ENCODE measurements at places on chromosomes 4 and X.

- no peak for DNase-seq
Measured at GRCh38 chrX:16240231-16240905, 73.1 kb downstream of the MAGEB17 start.

DNA sequence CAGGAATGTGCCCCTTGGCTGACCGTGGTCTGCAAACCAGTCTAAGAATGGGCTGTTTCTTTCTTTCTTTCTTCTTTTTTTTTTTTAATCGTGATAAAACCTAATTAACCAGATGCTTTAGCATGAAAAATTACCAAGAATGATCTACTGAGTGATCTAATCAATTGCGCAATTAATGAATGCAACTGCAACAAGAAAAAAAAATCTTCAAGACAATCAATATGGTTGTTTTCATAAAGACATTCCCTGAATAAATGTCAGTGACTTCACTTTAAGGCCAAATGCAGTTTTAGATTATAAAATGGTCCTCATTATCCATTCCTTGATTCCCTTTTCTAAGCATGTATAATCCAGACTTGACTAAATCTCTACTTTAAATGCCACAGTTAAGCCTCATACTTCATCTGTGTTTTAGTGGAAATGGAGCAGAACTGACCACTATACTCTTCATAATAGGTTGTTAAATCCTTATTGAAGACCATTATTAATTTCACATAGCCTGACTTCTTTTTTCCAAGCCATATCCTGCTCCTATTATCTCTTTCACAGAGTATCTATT lies 51.6 kb upstream of the SETD7 start:
- no peak for DNase-seq

GRCh38 chr4:129278868-129279267 lies 182.9 kb downstream of the C4orf33 start:
- no peak for DNase-seq

- no peak for DNase-seq
Measured at GRCh38 chr4:8840006-8840793, 31.4 kb downstream of the HMX1 start.

GRCh38 chrX:126170720-126171119 lies 4.6 kb upstream of the DCAF12L2 start:
- no peak for DNase-seq

DNA sequence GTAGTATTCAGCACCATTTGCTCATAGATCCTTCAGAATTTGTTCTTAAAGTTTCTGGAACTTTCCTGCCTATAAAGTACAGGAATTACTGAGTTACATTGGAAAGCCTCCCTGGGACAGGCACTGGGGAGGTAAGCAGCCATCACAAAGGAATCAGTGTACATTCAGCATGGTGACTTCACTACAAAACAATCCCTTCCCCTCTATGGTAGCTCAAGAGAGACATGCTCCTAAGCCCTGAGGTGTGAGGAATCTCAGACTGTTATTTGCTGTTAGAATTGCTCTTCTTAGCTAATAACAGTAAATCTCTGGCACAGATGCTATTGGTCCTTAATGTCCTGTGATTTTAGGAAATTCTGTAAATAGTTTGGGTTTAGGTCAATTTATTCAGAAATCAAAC lies 1898.0 kb upstream of the PCDH7 start:
- no peak for DNase-seq

DNA sequence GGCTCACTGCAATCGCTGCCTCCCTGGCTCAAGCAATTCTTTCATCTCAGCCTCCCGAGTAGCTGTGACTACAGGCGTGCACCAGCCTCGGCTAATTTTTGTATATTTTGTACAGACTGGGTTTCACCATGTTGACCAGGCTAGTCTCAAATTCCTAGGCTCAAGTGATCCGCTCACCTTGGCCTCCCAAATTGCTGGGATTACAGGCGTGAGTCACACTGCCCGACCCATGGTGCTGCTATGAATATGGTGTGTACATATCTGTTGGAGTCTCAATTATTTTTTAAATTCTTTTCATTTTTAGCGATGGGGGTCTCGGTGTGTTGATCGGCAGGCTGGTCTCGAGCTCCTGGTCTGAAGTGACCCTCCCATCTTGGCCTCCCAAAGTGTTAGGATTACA lies 78.0 kb upstream of the PRKX start:
- DNase-seq: no peak

DNA sequence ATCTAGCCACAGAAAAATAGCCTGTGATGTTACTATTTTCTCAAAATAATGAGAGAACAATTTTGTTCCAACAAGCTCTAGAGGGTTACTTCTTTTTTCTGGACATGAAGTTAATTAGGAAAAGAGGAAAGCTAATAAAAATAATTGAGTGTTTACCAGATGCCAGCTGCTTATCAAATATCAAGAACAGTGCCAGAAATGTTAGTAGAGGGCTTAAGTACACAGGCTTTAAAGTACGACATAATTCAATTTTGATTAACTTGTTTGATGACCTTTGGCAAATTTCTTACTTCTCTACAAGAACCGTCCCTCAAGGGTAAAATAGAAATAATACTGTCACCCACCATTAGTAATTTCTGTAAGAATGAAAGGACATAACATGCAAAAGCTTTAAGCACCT lies 977.0 kb downstream of the FSTL5 start:
- no peak for DNase-seq

GRCh38 chrX:119871245-119871598 lies 311 bp downstream of the RNF113A start:
- DNase-seq: no peak

GRCh38 chr4:48065587-48066052 lies 49.0 kb downstream of the NIPAL1 start:
- DNase-seq: no peak

DNA sequence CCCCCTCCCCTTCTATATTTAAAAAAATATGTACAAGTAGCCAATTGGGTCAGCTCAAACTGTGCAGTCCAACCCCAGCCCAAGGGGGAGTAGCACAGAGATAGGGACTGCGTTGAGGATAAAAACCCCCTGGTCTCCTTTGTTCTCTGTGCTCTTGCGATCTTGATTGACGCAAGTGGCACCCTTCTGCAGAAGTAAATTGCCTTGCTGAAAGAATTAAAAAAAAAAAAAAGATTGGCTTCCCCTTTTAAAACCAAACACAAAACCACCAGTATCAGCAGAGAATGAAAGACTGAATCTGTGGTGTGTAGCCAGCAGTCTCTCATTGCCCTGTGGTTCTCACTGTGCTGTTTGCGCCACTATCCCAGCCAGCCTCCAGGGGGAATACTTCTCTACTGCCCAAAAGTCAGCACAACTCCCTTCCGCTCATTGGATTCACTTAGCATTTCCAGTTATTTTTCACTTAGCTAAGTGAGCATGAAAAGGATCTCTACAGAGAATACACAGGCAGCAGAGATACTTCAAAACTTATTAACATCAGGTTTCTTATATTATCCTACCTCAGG lies 29.7 kb downstream of the MANBA start:
- no peak for DNase-seq

GRCh38 chrX:150759568-150760416 lies 66.6 kb downstream of the MTMR1 start:
- no peak for DNase-seq

DNA sequence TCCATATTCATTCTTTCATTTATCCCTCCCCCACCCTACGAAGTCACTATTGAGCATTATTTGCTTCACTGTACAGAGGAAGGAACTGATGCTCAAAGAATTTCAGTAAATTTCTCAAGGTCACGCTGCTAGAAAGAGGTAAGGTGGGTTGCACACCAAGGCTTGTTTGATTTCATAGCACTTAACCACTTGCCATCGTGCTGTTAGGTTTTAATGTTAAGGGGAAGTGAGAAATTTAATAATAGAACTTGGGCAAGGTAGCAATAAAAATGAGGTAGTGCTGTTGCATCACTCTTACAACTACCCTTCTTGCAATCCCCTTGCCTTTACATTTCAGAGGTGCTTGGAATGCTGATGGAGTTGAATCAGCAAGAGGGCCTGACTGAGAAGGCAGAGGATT lies 343.1 kb downstream of the MID1IP1 start:
- no peak for DNase-seq

DNA sequence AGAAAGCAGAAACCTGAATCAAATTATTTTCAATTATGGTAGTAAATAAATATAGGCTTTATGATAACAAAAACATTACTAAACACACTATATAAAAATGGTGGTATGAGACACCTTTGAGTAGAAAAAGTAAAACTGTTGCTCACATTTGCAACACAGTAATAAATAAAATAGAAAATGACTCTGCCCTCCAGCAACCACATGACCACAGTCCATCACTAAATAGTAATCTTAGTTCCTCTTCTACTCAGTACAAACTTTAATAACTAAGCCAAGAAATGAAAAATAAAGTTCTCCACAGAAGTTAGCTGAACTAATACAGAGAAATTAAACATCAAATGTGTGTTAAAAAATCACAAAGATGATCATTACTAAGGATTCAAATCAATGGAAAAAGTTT lies 108.5 kb downstream of the ADGRA3 start:
- no peak for DNase-seq

DNA sequence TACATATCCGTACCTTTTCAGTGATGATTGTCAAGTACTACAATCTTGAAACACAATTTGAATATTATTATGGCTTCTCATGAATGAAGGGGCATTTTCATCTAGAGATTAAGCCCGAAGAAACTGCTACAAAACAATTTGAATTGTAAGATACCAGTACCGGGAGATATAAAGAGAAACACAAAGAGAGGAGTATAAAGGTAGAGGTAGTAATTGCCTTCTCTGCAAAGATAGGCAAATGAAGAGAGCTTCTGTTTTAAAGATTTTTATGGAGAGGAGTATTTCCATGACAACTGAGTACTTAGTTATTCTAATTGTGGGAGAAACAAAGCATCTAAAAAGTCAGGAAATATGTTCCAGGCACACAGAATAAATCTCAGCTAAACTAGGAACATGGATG lies 25.3 kb upstream of the KCNIP4 start:
- no peak for DNase-seq

DNA sequence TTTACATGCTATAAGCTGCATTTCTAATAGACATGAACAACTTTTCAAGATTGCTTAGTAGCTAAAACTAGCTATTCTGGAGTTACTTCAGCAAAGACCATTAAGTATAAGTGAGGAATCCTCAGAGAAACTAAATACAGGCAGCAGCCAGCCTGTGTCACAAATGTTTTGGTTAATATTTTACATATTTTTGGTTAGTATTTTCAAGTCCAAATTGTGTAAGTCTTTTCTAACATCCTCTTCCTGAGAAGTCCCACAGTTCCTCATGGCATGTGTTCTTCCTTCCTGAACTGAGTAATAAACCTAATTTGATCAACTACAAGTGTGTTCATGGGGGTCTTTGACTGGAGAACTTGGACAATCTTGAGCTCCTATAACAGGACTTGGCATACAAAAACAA lies 42.4 kb upstream of the MCF2 start:
- DNase-seq: no peak

DNA sequence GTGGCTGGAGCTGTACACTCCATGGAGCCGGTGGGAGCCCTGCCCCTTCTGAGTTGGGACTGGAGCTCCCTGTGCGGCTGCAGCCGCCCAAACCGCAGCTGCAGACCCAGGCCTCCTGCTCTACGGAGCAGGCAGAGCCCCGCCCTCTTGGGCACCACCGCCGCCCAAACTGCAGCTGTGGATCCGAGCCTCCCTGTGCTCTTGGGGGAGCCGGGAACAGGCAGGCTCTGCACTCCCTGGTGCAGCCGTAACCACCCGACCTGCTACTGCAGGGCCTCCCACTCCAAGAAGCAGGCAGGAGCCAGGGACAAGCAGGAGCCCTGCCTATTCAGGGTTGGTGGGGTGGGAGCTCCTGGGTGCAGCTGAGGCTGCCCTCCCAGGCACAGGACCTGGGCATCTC lies 237.5 kb upstream of the ATP6AP2 start:
- no peak for DNase-seq

GRCh38 chr4:158613046-158613445 lies 58.6 kb downstream of the C4orf46 start:
- no peak for DNase-seq

DNA sequence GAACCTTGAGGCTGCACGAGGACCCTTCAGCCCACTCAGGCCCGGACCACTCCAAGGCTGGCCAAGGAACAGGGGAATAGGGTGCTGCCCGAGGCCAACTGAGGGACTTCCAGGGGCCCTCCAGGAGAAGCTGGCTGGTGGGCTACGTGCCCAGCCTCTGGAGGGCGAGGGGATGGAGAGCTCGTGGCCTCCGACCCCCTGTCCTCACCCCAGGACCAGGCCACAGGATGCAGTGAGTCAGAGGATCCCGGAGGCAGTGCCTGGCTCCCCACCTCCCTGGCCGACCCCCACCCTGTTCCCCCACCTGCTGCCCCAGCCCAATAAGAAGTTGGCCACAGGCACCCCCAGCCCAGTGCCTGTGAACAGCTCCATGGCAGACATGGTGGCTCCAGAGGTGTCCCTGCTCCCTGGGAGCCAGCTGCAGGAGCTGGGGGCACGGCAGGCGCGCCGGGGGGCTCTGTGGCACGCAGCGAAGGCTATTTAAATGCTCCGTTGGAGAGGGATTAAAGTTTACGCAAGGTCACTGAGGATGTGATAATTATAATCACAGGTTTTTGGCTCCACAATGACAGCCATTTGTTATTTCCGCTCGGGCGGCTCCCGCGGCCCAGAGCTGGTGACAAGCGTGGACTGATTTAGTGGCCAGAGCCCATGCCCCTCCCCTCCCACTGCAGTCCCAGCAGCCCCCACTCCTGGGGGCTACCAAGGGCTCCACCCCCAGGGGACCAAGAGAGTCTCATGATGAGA lies 95.7 kb upstream of the NKX1-1 start:
- no peak for DNase-seq

- DNase-seq: peak; percentile 39
Measured at GRCh38 chr4:74932832-74933561, at the start of gene PARM1. TSS of gene PARM1 (plus strand) at chr4:74933116. CDS start at chr4:74933328, 212 bp downstream.

GRCh38 chr4:71545168-71545567 lies 206.3 kb downstream of the SLC4A4 start:
- no peak for DNase-seq

GRCh38 chrX:138709886-138710791 lies 1.4 kb downstream of the FGF13 start:
- no peak for DNase-seq

GRCh38 chr4:101678180-101678579 lies 112.3 kb upstream of the BANK1 start:
- no peak for DNase-seq

- DNase-seq: no peak
Measured at GRCh38 chr4:107317611-107318010, 281.5 kb upstream of the DKK2 start.

GRCh38 chr4:30616942-30617646 lies 103.1 kb upstream of the PCDH7 start:
- DNase-seq: no peak

GRCh38 chr4:36461344-36461743 lies 179.9 kb downstream of the DTHD1 start:
- DNase-seq: no peak

GRCh38 chr4:172042714-172043114 lies 229.5 kb downstream of the GALNTL6 start:
- DNase-seq: no peak

GRCh38 chrX:77502951-77503525 lies 55.8 kb downstream of the FGF16 start:
- no peak for DNase-seq

- DNase-seq: no peak
Measured at GRCh38 chr4:106773076-106773905, 262.8 kb downstream of the DKK2 start.

GRCh38 chr4:103786014-103786413 lies 66.2 kb upstream of the TACR3 start:
- DNase-seq: no peak

All from hypothalamus (tissue), 51 donors.